Esophagus squamous epithelium (tissue), 5 donors: ENCODE measurements at places on chromosomes 7 and 10.

GRCh38 chr10:103069453-103070331 lies 123.4 kb downstream of the NT5C2 start:
- DNase-seq: no peak

- no peak for DNase-seq
These were observed 29.9 kb downstream of the RNLS start for GRCh38 chr10:88553116-88553752.

DNA sequence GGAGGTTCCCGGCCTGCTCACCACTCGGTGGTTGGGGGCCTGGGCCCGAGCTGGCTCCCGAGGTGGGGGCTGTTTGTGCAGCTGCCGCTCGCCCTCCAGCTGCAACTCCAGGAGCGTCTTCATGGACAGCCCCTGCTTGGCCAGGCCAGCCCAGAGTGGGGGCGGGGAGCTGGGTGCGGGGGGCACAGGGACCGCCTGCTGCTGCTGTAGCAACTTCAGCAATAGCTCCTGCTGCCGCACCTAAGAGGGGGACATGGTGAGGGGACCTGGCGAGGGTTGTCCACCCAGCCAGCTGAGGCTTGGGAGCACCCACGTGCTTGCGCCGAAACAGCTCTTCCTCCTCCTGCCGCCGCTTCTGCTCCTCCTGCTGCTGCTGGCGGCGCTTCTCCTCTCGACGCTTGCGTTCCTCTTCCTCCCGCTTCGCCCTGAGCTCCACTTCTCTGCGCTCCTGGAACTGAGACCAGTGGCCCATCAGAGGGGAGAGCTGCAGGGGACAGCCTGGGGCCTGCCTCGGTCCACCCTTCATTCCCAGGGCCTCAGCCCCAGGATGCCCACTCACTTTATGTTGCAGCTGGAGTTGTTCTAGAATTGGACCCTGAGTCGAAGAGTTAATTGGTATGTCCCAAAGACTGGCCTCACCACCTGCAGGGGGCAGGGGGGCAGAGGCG lies 9.6 kb downstream of the GNB2 start:
- no peak for DNase-seq

- no peak for DNase-seq
These were observed 139.8 kb downstream of the FAM53B start for GRCh38 chr10:124604214-124605000.

DNA sequence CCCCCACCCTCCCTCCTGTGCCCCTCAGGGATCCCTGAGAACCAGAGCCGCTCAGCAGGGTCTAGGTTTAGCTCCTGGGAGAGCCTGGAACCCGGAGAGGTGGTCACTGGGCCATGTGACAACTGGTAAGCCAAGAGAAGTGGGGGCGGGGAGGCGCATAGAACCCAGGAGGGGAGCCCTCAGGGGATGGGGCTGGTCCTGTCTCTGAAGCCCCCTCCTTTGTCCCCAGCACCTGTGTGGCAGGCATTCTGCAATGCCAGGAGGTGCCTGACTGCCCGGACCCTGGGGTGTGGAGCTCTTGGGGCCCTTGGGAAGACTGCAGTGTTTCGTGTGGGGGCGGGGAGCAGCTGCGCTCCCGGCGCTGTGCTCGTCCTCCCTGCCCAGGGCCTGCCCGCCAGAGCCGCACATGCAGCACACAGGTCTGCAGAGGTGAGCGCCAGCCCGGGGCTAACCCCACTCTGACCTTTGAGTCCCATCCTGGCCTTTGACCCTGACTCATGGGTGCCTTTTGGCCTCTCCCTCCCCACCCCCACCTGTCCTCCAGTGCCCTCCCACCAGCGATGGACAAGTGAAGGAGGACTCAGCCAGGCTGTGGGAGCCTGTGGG lies 22.4 kb upstream of the ZNF862 start:
- no peak for DNase-seq

GRCh38 chr10:104045151-104046089 lies 40.3 kb downstream of the COL17A1 start:
- no peak for DNase-seq

GRCh38 chr7:65404020-65404419 lies 30.4 kb downstream of the ZNF92 start:
- DNase-seq: no peak

GRCh38 chr10:6220418-6221191 lies 17.9 kb downstream of the PFKFB3 start:
- DNase-seq: no peak

DNA sequence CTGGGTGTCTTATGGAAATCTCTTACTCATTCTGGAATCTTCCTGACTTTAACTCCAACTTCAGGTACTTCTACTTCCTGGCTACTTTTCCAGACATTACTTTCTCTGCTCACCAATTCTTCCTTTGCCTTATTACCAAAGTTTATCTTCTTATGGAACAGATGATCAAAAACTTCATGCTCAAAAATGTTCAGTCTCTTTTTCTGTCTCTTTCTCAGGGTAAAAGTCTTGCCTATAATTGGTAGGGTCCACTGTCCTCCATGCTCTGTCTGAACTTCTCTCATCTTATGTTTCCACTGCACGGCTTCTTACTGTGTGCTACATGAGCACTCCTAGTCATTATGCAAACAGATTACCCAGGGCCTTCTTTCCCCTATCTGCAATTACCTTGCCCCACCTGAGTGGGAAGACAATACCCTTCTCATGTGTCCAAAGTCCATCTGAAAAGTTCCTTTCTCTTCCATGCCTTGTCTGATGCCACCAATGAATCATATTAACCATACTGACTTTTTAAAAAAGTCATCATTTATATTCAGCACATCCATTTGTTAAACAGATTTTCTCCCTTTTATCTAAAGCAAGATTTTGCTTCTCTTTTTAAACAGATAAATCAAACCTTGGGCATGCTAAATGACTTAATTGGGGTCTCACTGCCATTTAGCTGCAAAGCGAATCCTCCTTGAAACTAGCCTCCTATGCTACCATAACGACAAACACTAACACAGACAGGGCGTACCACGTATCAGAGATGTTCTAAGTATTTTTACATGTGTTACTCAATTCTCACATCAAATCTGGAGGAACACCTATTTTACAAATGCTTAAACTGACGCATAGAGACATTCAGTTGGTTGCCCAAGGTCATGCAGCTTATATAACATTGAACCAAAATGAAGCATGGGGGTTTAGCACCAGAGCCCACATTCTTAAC lies 48.8 kb downstream of the SEMA3C start:
- DNase-seq: no peak

DNA sequence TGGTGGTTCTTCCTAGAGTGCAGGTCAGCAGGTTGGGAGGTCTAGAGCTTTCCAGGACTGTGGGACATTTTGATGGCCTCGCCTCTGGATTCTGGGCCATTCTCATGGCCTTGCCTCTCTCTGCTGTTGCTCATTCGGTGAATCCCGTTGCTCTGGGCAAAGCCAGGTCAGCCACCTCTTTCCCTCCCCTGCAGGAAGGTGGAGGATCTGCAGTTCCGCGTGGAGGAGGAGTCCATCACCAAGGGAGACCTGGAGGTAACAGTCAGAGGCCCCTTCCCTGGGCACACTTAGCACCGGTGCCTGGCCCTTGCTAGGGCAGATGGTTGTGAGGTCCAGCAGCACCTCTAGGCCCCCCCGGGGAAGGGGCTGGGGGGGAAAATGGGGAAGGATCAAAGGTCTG lies 74.9 kb downstream of the CLIP2 start:
- DNase-seq: no peak

- DNase-seq: no peak
These were observed 96.8 kb downstream of the INPP5A start for GRCh38 chr10:132634241-132634946.

DNA sequence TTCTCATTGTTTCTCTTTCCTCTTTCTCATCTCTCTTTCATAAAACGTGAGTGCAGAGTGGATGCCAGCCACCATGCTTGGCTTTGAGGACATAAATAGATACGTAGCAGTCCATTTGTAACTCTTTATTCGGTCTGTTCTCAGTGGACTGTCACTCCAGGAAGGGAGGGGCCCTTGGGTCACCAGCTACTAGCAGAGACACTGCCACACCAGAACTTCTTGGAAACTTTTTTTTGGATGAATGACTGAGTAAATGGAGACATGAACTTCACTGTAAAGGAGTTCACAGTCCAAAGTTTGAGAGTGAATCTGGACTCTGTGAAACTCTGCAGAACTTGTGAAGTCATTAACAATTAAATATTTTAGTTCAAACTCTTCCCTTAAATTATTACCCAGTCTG lies 20.2 kb downstream of the CHN2 start:
- no peak for DNase-seq

GRCh38 chr7:111743244-111743847 lies 181.1 kb upstream of the IMMP2L start:
- no peak for DNase-seq

DNA sequence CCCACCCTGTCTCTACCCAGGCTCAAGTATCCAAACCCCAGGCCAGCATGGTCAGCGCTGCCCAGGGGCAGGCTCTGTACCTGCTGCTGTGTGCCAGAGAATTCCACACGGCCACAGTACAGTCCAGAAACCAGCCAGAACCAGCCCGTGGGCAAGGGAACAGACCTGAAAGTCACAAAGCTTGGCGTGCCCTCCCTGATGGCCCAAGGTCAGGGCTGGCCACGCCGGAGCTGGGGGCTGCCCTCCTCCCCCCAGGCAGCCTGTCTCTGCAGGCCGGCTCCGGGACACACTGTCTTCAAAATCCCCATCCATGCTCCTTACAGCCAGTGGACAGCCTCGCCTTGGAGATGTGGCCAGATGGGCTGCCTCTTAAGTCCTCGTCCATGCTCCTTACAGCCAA lies 78.4 kb downstream of the CTBP2 start:
- no peak for DNase-seq

DNA sequence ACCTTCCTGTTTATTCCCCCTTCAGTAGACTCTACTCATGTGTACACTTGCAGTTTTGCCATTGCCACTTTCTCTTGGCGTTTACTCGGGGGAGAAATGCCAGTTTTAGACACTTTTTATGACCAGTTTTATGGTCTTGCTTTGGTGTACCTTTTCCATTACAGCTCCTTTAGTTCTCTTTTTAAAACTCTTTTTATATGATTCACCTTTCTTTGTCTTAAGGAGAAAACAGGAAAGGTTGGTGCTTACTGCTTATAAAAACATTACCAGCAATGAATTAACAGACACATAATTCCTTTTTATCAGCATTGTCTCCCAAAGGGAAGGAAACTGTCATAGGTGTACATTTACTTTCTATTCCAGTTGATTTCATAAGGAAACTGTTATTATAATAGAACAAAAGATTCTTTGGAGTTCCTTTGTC lies 11.9 kb downstream of the TSPAN13 start:
- DNase-seq: no peak
